ENCODE measurements at places on chromosomes 3 and 15. TPM values are rescaled to one million over a fixed set of nuclear protein-coding genes. Genes with fewer than 3 reads are reported as not detected.

GRCh38 chr3:160598865-160599264 lies 33.5 kb upstream of the KPNA4 start:
- DNase-seq, result no peak

DNA sequence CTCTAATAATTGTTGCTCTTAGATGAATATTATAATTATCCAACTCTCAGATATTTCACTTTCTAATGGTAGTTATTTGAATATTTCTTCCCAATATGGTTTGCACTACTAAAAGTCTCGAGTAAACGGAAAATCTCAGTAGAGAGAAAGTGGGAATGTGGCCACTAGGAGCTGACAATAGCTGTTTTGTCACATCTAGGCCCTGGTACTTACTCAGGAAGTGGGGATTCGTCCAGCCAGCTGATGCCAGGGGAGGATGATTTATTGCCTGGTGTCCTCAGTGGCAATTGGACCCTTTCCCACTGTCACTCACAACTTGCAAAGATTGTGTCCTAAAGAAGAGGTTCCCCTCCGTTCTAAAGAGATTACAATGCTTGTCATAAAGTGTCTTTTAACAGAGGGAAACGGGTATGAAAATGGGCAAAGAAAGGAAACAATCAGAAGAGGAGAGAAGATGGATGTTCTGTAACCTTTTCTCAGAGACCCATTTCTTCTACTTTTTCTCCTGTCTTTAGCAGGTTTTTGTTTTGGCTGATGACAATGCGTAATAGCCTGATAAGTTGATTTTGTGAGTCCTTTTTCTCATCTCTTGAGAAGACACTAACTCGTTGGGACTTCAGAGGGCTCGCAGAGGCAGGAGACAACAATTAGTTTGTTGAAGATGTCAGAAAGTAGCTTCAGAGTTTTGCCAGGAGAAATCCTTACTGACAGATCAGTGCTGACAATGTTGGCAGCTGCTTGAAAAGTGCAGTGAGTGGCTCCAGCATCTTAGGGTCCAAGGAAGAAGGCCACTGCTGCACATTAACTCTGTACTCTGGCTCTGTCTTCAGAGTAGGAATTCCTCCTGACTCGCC lies 320.6 kb downstream of the MECOM start:
- DNase-seq, result no peak

- DNase-seq, result no peak
These were observed 14.6 kb upstream of the FGD5 start for GRCh38 chr3:14803981-14804834.

DNA sequence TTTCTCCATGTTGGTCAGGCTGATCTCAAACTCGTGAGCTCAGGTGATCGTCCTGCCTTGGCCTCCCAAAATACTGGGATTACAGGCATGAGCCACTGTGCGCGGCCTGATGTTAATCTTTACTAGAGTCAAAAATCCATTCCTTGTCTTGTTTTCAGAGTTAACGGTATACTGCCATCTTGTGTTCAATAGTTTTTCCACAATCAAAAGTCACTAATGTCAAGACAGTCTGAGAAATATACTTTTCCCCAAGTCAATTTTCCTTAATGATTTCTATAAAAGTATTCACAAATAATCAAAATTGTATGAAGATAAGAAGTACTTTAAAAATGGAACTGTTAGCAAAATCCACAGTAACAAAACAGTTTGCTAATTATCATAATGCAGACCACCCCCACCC lies 8.5 kb downstream of the CRBN start:
- peak; percentile 37 for DNase-seq

DNA sequence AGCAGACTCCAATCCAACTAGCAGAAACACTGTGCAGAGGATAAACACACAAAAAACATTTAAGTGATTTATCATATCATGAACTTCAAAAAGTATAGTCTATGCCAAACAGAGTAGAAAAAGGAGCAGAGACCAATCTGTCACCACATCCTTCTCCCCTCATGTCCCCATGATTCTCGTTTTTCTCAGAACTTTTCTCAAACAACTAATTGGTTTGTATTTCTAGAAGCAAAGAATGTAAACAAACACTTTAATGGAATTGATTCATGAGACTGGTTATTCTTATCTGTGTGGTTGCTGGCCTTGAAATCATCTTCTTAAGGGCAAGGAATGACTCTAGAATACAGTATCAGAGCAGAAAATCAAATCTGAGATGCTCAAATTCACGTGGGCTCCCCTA lies 294.2 kb upstream of the THBS1 start:
- DNase-seq, result no peak

DNA sequence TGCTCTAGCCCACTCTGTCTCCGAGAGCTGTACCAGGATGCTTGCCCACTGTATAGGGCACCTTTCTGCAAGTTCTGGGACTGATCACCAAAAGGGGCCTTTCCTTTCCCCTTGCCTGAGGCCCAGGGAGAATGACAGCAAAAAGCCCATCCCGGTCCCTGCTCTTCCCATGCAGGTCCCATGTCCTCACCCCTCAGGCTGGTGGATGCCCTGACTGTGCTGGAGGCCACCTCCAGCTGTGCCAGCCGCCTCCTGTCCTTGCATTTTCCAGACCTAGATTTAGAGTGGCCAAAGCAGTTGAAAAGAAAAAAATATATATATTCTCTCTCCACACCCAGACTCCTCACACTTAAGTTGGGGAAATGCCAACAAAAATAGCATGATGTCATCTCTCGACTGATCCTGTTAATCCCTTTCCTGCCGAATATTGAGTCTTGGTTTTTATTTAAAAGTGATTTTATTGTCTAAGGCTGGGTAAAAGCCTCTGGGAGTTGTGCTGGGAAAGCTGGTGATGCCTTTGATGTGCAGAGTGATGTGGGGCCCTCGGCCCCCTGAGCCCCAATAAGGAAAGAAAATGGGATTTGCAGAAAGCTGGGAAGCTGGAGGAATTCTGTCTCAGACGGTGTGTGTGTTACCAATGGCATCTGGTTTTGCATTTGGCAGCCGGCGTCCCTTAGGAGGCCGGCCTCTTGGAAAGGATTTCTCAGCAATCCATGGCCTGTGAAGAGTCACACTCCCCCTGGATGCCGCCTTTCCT lies 29.3 kb upstream of the TPM1 start:
- no peak for DNase-seq

DNA sequence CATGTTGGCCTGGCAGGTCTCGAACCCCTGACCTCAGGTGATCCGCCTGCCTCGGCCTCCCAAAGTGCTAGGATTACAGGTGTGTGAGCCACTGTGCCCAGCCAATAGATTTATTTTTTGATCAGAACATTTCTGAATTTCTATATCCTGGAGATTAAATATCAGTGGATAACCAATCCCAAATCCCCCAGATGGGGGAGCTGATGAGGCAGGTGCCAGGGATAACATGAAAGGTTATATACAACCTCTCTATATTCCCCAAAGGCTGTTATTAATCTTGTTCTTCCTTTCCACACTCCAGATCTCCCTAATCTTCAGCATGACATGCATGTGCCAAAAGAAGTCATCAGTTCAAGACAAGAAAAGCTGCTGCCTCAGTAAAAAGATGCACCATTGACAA lies 112.3 kb downstream of the WDR76 start:
- DNase-seq, result no peak

GRCh38 chr3:87710511-87710910 lies 348.3 kb downstream of the CGGBP1 start:
- no peak for DNase-seq

GRCh38 chr15:70269991-70270751 lies 172.5 kb upstream of the TLE3 start:
- DNase-seq, result no peak

- DNase-seq, result no peak
These were observed 15.3 kb downstream of the RAB43 start for GRCh38 chr3:129106320-129106719.

DNA sequence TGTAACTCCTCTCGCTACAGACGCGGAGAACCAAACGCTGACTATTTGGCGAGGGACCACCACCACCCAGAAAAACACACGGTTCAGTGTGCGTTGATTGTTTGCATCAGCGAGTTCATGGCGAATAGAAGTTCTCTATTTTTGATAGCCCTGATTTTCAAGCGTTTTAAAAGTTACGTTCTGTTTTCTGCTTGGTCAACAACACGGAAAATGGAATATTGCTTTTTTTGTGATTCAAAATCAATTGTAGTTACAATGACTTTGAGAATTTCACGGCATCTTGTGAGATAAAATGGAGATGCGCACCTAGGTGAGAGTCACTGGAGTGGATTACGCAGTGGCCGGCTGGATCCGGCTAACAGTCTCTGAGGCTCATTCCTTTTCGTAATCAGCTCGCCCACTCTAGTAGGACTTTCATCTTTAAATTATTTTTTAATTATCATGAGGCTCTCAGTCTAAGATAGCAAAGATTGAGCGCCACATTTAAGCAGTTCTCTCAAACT lies 54.8 kb downstream of the CCDC54 start:
- no peak for DNase-seq

DNA sequence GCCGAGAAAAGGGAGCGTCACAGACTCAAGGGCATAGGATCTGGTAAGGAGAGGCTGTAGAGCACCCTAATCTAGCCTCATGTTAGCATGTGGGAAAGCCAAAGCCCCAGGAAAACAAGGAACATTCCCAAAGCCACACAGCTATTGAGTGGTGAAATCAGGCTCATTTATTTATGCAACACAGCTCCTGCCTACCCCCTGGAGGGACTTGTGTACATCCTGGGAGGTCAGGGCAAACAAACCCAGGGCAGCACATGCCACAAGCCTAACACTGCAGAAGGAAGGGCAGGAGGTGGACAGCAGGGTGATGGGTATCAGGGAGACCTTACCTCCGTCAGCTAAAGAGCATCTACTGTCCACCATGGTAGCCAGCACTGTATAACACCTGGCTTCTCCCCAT lies 283.5 kb downstream of the RPLP1 start:
- no peak for DNase-seq

DNA sequence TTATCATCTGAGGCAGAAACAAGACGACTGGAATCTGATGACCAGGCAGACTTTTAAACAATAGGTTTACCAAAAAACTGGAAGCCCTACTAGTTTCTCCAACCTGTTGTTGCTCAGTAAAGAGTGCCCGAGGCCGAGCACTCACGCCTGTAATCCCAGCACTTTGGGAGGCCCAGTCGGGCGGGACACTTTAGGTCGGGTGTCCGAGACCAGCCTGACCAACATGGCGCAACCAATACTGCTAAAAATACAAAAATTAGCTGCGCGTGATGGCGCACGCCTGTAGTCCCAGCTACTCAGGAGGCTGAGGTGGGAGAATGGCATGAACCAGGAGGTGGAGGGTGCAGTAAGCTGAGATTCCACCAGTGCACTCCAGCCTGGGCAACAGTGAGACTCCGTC lies 1.1 kb upstream of the WDR5B start:
- DNase-seq, result no peak

GRCh38 chr3:67311440-67311839 lies 313.3 kb downstream of the KBTBD8 start:
- DNase-seq, result no peak

GRCh38 chr3:53123953-53124352 lies 6.3 kb downstream of the RFT1 start:
- DNase-seq, result no peak

- peak; percentile 28 for DNase-seq
These were observed 260.4 kb upstream of the SLCO3A1 start for GRCh38 chr15:91593067-91593466.

DNA sequence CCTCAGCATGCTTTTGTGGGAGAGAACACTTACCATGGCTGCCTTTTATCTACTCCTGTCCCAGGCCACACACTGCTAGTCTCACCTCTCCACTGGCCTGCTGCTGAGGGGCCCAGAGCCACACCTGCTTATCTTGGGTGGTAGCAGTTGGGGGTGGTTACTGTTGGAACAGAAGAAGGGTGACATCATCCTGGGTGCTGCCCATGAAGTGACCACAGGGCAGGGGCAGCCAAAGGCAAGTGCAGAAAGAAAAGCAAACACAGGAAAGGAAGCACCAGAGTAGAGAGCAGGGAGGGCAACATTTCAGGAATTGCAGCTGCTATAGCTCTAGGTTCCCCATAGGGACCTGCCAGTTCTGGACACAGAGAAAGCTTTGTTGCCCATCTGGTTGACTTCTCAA lies 345.2 kb downstream of the VPS13C start:
- DNase-seq, result no peak

GRCh38 chr15:28915041-28915810 lies 29.5 kb downstream of the APBA2 start:
- no peak for DNase-seq

GRCh38 chr3:101850246-101851051 lies 1.1 kb downstream of the NFKBIZ start:
- DNase-seq, result peak; percentile 51

GRCh38 chr3:94258851-94259250 lies 196.0 kb downstream of the NSUN3 start:
- no peak for DNase-seq

DNA sequence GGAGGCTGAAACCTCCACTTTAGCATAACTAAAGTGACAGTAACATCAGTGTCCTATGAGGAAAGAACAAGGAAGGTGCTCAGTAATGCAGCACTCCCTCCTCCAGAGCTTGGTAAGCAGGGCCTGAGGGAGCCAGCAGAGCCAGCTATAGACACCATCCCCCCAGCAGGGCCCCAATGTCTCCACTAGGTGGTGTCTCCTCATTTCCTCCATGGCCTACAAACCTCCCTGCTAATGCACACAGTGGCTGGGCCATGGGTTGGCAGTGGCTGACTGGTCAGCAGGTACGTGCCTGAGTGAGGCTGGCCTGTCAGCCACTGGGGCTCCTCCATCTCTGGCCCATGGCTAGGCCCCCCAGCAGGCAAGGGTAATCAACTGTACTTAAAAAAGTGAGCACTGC lies 13.6 kb downstream of the MRPS25 start:
- DNase-seq, result peak; percentile 43

XYLB gene
- 1.9 TPM for total RNA-seq

XRN1 gene
- 19.7 TPM for total RNA-seq

CISH gene
- total RNA-seq, result 17.8 TPM

GOLGA8Q gene
- 1.3 TPM for total RNA-seq

SLC22A14 gene
- under 0.01 TPM for total RNA-seq

NR1I2 gene
- total RNA-seq, result 2.4 TPM

GLDN gene
- total RNA-seq, result under 0.01 TPM

CCR2 gene
- total RNA-seq, result 0.81 TPM

PCSK6 gene
- 0.54 TPM for total RNA-seq

ANP32A gene
- 38.5 TPM for total RNA-seq

ACP3 gene
- 0.27 TPM for total RNA-seq

CMTM8 gene
- total RNA-seq, result 2.2 TPM

CD276 gene
- total RNA-seq, result 1.3 TPM

EPHB1 gene
- total RNA-seq, result under 0.01 TPM

DNASE1L3 gene
- 0.54 TPM for total RNA-seq

MUC4 gene
- total RNA-seq, result under 0.01 TPM

ZCWPW2 gene
- under 0.01 TPM for total RNA-seq

EXD1 gene
- total RNA-seq, result not detected

CD96 gene
- total RNA-seq, result 1.1 TPM

Data from hematopoietic multipotent progenitor cell (in vitro differentiated cells).